Muscle of leg (tissue), 16 donors: ENCODE measurements at places on chromosomes 3 and 15. TPM values are rescaled to one million over a fixed set of nuclear protein-coding genes. Genes with fewer than 3 reads are reported as not detected.

The EFCC1 gene
- total RNA-seq, result 0.66 TPM

GRCh38 chr3:14434498-14435151 lies 32.2 kb downstream of the SLC6A6 start:
- H3K4me3 ChIP-seq, result no peak overlapping the region
- H3K36me3 ChIP-seq, result no peaks in the 10 kb centered on the region
- H3K27ac ChIP-seq, result no peak overlapping the region
- peaks cover 17% of the 10 kb centered on the region for H3K27me3 ChIP-seq
- peaks cover 57% of the 10 kb centered on the region for H3K4me1 ChIP-seq

DNA sequence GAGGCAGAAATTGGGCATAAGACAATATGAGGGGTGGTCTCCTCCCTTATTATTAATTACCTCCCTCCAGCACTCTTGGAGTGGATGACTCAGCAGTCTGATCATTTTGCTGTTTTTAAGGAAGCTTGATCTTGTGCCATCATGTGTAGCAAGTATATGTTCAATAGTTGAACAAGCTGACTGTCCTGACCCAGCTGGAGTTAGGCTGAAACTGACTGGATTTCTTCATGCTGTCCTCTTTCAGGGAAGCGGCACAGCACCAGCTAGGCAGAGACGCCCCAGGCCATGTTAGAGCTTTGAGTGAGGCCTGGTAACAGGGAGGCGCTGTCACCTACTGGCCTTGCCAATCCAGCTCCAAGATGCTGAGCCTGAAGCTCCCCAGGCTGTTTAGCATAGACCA lies 54.4 kb upstream of the KIF23 start:
- H3K4me3 ChIP-seq, result no peak overlapping the region
- H3K27ac ChIP-seq, result no peak overlapping the region
- H3K36me3 ChIP-seq, result no peaks in the 10 kb centered on the region
- H3K27me3 ChIP-seq, result no peaks in the 10 kb centered on the region
- H3K4me1 ChIP-seq, result no peaks in the 10 kb centered on the region

The LRTM1 gene
- 99.9 TPM for total RNA-seq

The PEAK1 gene
- total RNA-seq, result 40.5 TPM

DNA sequence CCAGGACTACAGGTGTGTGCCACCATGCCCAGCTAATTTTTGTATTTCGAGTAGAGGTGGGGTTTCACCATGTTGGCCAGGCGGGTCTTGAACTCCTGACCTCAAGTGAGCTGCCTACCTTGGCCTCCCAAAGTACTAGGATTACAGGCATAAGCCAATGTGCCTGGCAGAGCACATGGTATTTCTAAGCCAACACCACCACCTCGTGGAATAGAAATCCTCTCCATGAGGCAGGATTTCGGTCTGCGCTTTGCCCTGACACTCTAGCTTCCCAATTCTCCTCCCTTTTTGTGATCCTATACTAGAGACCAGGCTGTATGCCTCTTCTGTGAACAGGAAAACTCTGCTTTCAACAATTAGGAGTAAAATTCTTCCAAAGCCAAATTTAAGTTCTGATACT lies 372.2 kb downstream of the VGLL3 start:
- H3K4me3 ChIP-seq, result no peak overlapping the region
- no peak for DNase-seq
- H3K27me3 ChIP-seq, result no peaks in the 10 kb centered on the region
- no peaks in the 10 kb centered on the region for H3K4me1 ChIP-seq

DNA sequence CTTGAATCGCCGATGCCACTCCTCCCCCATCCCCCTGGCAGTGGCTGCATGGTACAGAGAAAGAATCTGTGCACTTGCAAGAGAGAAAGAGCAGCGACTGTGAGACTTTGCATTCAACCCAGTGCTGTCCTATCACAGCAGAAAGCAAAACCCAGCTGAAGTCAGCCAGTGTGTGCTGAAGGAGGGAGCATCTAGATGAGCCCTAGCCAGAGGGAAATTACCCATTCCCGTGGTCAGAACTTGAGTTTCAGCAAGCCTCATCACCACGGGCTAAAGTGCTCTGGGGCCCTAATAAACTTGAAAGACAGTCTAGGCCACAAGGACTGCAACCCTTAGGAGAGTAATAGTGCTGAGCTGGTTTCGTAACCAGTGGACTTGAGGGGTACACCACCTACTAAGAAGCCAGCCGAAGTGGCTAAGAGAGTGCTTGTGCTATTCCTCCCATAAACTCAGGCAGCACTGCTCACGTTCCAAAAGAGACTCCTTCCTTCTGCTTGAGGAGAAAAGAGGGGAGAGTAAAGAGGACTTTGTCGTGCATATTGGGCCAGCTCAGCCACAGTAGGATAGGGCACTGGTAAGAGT lies 15.2 kb upstream of the PIK3R4 start:
- no peak overlapping the region for H3K27ac ChIP-seq
- H3K36me3 ChIP-seq, result no peaks in the 10 kb centered on the region
- no peaks in the 10 kb centered on the region for H3K27me3 ChIP-seq

DNA sequence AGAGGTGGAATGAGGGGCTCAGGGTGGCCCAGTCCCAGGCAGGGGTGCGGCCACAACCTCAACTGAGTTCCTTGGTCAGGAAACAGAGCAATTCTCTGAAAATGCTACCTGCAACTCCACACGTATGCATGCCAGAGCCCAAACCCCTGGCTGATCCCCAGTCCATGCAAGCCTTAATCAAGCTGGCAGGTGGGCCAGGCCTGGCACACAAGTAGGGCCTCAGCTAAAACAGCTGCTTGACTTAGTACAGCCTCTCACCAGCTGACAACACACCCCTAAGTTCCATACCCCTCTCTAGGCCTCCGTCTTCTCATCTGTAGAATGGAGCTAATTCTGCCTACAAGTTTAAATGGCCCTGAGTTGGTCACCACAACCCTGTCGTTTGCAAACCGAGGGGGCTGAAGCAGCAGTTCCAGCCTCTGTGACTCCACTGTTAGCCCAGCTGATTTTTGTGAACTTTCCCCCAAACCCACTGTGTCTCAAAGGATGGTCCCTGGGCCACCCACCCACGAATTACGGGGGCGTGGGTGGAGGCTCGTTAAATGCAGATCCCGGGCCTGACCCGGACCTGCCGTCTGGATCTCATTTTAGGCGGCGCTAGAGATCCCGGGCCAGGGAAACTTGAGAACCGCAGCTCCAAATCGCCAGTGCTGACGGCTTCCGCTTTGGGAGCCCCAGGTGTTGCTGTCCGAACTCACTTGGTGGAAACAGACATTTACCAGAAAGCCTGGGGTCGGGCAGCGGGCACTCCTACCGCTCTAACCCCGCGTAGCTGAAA lies 927 bp downstream of the CHDH start:
- DNase-seq, result peak; percentile 88
- no peaks in the 10 kb centered on the region for H3K36me3 ChIP-seq
- H3K27ac ChIP-seq, result no peak overlapping the region
- peak overlapping the region; percentile 56 for H3K4me3 ChIP-seq
- H3K4me1 ChIP-seq, result peaks cover 6% of the 10 kb centered on the region

DNA sequence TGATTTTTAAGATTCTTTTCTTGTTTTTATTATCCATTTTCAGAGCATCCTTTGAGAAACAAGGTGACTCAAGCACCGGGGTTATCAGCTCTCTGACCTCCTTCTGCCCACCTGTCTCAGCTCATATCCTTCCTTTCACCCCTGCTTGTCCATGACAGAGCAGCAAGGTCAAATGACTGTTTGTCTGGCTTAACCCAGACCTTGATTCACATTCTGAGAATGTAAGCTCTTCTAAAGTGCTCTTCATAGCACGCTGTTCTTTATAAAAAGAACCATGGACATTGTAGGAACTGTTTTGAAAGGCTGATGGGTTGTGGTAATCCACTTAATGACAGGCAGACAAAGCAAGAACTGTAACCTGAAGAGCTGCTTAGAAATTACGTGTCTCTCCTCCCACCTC lies 122.5 kb downstream of the CHST2 start:
- no peaks in the 10 kb centered on the region for H3K4me1 ChIP-seq
- no peak overlapping the region for H3K27ac ChIP-seq
- H3K27me3 ChIP-seq, result no peaks in the 10 kb centered on the region
- no peak for DNase-seq

The CASR gene
- not detected for total RNA-seq

DNA sequence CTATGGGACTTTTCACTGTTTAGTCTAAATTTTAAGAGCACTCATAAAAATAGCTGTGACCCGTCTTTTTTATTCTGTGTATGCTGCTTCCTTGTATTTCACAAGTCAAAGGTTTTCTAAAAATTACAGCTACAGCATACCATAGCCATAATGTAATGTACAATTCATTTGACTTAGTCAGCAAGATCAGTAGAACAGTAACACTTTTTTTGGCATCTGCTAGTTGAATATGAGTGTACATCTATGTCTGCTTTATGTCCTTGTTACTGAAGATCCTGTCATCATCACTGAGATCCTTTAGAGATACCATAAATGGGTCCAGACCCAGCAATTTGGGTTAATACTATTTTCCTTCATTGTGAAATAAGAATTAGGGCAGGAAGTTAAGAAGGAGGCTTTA lies 42.2 kb downstream of the CMSS1 start:
- H3K4me1 ChIP-seq, result peaks cover 7% of the 10 kb centered on the region
- peaks cover 34% of the 10 kb centered on the region for H3K36me3 ChIP-seq
- no peak overlapping the region for H3K4me3 ChIP-seq
- peak overlapping the region; percentile 52 for H3K27ac ChIP-seq
- DNase-seq, result peak; percentile 81

- no peaks in the 10 kb centered on the region for H3K36me3 ChIP-seq
- H3K4me1 ChIP-seq, result peaks cover 18% of the 10 kb centered on the region
- no peak overlapping the region for H3K27ac ChIP-seq
- H3K27me3 ChIP-seq, result no peaks in the 10 kb centered on the region
- DNase-seq, result no peak
Observed at GRCh38 chr15:66985653-66986052, 79.7 kb upstream of the SMAD3 start.

DNA sequence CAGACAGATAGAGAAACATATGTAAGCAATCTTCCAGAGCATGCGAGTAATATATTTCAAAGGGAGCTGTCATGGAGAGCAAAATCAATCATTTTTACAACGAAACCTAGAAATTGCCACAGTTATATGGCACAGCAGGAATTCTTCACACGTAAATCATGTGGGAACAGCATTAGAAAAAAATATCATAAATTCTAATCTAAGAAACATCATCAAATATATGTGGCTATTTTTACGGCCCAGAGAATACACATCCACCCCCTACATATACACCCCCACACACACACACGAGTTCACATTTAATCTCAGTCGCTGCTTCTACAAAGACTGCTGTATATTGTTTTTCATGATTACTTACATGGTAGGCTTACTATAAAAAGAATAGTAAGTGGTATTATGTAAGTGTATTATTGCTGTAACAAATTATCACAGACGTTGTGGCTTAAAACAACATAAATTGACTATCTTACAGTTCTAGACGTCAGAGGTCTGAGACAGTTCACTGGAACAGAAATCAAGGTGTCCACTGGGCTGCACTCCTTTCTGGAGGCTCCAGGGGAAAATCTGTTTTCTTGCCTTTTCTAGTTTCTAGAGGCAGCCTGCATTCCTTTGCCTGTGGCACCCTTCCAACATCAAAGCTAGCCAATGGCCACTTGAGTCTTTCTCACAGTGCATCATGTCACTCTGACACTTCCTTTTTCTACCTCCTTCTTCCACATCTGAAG lies 363.3 kb downstream of the ULK4 start:
- no peak overlapping the region for H3K27ac ChIP-seq
- peaks cover 2% of the 10 kb centered on the region for H3K4me1 ChIP-seq
- DNase-seq, result peak; percentile 12
- H3K4me3 ChIP-seq, result no peak overlapping the region

- no peak for DNase-seq
- H3K36me3 ChIP-seq, result peaks cover 10% of the 10 kb centered on the region
- H3K4me3 ChIP-seq, result no peak overlapping the region
- H3K27ac ChIP-seq, result no peak overlapping the region
- no peaks in the 10 kb centered on the region for H3K4me1 ChIP-seq
Observed at GRCh38 chr3:114338651-114339357, 45.0 kb downstream of the TIGIT start.

- H3K36me3 ChIP-seq, result no peaks in the 10 kb centered on the region
- peaks cover 19% of the 10 kb centered on the region for H3K27me3 ChIP-seq
- no peak overlapping the region for H3K4me3 ChIP-seq
- peak; percentile 22 for DNase-seq
- peaks cover 10% of the 10 kb centered on the region for H3K4me1 ChIP-seq
- H3K27ac ChIP-seq, result no peak overlapping the region
Observed at GRCh38 chr3:84965141-84965540, 6.4 kb downstream of the CADM2 start.

The GREM1 gene
- 1.3 TPM for total RNA-seq

DNA sequence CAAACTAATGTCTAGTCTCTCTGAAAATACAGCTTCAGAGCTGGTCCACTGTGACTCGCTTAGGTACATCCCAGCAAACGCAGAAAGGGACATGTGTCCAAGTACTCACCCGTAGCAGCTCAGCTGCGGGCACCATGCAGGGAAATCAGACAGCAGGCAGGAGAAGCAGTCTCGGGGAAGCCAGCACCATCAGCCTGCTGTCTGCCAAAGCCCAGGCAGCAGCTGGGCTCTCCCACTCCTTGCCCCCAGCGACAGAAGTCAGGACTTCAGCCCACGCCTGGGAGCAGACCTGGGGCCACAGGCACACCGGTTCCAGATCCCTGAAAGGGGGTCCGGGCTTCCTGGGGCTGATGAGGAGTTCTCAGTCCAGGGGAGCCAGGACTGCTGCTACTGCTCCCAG lies 34.9 kb downstream of the SEMA5B start:
- peaks cover 28% of the 10 kb centered on the region for H3K27me3 ChIP-seq
- H3K27ac ChIP-seq, result peak overlapping the region; percentile 71
- peak; percentile 54 for DNase-seq
- H3K4me3 ChIP-seq, result no peak overlapping the region

GRCh38 chr3:47444103-47444502 lies 31.6 kb downstream of the SCAP start:
- peak overlapping the region; percentile 86 for H3K27ac ChIP-seq
- no peak for DNase-seq
- peaks cover 15% of the 10 kb centered on the region for H3K36me3 ChIP-seq
- H3K4me3 ChIP-seq, result no peak overlapping the region
- peaks cover 19% of the 10 kb centered on the region for H3K4me1 ChIP-seq
- H3K27me3 ChIP-seq, result no peaks in the 10 kb centered on the region

The GOLGA8S gene
- total RNA-seq, result 0.18 TPM

DNA sequence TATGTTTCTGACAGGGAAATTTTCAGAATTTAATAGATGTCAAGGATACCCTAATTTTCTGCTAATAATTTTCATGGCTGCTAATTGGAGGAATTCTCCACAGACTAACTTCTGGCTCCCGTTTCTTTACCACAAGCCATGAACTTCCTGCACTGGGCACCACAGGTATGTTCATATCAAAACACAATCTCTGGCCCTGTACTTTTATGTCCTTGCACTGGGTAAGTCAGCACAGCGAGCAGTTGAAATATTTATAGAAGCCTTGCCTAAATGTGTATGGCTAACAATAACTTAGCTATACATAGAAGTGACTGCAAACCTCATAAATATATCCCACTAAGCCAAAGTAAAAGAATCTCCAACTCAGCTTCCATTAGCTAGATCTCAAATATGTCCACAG lies 246.9 kb downstream of the ZIC1 start:
- no peaks in the 10 kb centered on the region for H3K27me3 ChIP-seq
- no peak overlapping the region for H3K27ac ChIP-seq
- no peaks in the 10 kb centered on the region for H3K36me3 ChIP-seq
- no peaks in the 10 kb centered on the region for H3K4me1 ChIP-seq

The TRH gene
- total RNA-seq, result 0.13 TPM

The HDDC3 gene
- 11.9 TPM for total RNA-seq
